CD4-positive, alpha-beta memory T cell (primary cell): ENCODE measurements at places on chromosomes 13 and 19. TPM values are rescaled to one million over a fixed set of nuclear protein-coding genes. Genes with fewer than 3 reads are reported as not detected.

The FOXO1 gene
- 68.4 TPM for total RNA-seq

The B3GNT8 gene
- total RNA-seq, result 3.2 TPM

The LSR gene
- total RNA-seq, result 48.9 TPM

The ZNF418 gene
- total RNA-seq, result 5.2 TPM

The TMEM86B gene
- total RNA-seq, result 22.1 TPM
